ENCODE measurements at places on chromosomes 7 and 10. TPM values are rescaled to one million over a fixed set of nuclear protein-coding genes. Genes with fewer than 3 reads are reported as not detected.

Gene ANKRD1
- polyA plus RNA-seq: 0.73 TPM

Gene CFAP43
- 33.7 TPM for polyA plus RNA-seq

DNA sequence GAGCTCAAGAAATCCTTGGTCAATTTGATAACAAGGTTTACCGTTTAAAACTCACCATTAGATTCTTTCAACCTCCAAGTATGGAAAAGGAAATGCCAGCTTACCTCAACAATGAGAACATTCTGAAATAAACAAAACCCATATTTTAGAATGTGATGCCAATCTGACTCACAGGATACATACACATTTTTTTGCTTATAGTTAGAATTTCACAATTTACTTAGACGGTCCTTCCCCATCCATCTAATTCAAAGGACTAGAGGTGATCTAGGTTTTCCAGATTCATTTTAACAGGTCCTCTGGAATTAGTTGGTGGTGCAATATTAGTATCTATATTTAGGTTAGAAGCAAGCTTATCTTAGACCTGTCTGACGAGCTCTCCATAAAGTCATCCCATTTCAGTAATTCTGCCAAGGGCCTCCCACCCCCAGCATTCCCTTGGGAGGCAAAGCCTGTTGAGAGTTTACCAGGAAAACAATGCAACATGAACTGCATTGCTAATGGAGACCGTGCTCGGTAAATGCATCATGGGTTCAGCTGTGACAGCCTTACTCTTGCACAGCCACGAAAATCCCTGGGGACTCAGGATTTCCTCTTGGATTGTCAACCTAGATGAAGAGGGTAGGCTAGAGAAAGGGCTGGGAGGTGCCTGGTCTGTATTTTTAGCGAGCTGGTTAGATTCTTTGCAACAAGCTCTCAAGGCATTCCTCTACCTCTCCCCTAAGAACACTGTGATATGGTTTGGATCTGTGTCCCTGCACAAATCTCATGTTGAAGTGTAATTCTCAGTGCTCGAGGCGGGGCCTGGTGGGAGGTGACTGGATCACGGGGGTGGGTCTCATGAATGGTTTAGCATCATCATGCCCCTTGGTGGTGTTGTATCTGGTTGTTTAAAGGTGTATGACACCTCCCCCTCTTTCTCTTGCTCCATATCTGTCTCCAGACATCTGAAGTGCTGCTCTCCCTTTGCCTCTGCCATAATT, 93.8 kb downstream of the PRTFDC1 start:
- DNase-seq: no peak

DNA sequence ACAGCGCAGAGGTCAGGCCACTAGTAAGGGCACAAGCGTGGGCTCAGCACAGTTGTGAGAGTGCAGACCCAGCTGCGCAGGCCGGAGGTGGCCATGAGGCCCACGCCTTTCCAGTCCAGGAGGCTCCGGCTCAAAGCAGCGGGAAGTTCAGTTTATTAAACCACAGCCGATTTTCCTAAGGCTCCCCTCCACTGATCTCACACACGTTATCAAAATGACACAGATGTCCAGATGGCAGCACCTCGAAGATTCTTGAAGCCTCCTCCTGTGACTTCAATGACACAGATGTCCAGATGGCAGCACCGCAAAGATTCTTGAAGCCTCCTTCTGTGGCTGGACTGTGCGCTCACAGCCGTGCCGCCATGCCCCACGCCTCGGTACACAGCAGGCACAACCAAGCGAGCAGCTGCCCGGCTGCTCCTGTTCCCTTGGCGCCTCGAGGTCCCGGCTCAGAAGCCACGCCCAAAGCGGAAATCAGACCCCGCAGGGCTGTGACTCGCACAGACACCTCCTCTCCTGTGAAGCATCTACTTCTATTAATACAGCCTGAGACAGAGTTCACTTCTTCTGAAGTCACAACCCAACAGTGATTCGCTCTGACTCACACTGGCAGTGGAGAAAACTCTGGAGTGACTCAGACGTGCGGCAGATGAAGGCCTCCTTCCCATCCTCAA, 122.7 kb downstream of the MAD1L1 start:
- DNase-seq: no peak

DNA sequence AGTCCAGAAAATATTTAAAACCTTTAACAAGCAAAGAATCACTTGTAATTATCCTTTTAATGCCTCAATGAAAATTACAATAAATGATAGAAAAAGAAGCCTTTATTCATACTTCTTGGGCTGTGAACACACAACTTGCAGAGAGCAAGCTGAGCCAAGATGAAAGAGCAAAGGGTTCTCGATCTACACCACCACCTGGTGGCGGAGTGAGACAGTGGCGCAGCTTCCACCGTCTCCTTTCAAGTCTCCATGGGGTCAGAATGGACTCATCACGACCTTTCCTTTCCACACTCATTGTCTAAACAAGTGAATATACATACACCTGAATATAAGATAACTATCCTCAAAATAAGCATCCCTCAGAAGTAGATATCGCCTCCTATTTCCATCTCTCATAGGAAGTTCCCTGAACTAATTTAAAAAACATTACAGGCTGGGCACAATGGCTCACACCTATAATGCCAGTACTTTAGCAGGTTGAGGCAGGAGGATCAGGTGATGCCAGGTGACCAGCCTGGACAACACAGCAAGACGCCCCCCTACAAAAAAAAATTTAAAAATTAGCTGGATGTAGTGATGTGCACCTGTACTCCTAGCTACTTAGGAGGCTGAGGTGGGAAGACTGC, 40.7 kb downstream of the ATE1 start:
- peak; percentile 41 for DNase-seq

GRCh38 chr7:39633563-39634477, 10.4 kb downstream of the RALA start:
- no peak for DNase-seq

GRCh38 chr7:141023295-141023694, 8.5 kb upstream of the MRPS33 start:
- DNase-seq: no peak
